Stimulated activated CD4-positive, alpha-beta T cell treated with anti-CD3 and anti-CD28 coated beads, Interleukin-15, amount 100 ng/mL, for 48 hours (primary cell): ENCODE measurements at places on chromosomes 5 and 9.
A peak's percentile ranks its signal among the peaks of the same experiment; 100 is the strongest.

GRCh38 chr5:145925803-145926202 lies 10.6 kb upstream of the SH3RF2 start:
- no peak for DNase-seq

GRCh38 chr5:175377816-175378215 lies 66.2 kb downstream of the DRD1 start:
- DNase-seq = no peak

DNA sequence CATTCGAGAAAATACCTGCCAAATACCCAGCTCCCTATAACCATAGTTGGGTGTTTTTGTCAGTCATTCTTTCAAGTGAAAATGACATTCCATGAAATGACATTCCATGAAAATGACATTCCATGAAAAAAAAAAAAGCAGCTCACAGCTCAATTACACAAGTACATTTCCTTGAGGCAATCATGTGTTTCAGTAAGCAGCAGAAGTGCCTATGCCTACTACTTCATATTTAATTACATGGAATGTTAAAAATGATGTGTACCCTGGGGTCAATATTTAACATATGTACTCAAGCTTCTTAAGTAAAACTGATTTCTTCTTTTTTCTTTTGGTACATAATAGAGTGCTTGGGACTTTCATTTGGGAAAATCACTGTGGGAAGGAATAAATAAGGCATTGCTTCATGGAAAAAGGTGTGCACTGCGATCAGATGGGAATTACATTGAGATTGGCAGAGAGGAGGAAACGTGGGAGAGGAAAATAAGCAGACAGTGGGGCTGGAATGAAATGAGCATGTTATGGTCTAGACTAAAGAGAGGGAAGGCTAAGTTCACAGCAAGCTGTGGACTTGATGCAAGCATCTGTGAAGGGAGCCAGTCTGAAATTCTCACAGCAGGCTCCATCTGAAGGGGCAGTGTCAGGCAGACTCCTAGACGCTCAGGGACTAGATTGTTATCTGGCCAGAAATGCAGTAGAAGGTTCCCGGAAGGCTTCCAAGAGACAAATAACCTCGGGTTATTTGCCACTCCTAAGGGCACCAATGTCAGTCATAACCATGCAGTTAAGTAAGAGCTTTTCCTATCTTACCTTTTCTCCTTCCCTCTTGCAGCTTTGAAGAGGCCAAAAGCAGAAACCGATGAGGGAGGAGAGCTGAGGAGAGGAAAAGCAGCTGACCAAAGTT lies 15.2 kb upstream of the SPATA9 start:
- DNase-seq = no peak

DNA sequence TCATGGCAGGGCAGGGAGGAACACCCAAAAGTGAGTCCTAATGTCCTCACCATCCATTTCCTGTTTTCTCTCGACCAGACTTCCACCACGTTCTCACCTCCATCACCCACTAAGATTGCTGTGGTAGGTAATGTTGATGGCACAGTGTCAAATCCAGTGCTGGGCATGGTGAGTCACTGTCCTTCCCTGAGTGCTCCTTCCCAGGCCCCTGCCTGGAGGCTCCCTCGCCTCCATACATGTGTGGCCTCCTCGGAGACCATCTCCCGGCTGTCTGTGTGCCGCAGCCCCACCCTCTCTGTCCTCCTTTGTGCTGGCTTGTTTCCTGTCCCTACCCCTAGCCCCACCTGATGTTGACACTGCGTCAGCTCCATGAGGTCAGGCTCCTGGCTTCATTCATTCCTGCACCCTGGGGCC lies 177.5 kb downstream of the SYK start:
- DNase-seq = no peak

DNA sequence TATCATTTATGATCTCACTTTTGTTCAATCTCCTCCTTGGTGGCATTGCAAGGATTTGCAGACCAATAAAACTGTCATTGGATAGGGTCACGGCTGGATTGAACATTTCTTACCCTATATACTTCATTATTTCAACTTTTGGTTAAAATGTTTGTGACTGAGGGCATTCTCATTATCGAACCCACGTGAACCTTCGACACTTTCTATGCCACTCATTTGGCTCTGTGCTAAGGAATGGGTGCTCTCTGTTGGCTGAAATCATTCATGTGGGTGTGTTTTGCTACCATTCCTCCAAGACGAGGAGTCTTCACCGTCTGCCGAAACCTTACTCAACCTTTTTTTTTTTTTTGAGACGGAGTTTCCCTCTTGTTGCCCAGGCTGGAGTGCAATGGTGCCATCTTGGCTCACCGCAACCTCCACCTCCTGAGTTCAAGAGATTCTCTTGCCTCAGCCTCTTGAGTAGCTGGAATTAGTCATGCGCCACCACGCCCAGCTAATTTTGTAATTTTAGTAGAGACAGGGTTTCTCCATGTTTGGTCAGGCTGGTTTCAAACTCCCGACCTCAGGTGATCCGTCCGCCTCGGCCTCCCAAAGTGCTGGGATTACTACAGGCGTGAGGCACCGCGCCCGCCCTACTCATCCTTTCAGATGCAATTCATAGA lies 62.5 kb downstream of the CSNK1A1 start:
- no peak for DNase-seq

- no peak for DNase-seq
Measured at GRCh38 chr5:170732685-170733084, 50.8 kb upstream of the GABRP start.

- no peak for DNase-seq
Measured at GRCh38 chr9:94654165-94654894, 15.0 kb upstream of the FBP1 start.

DNA sequence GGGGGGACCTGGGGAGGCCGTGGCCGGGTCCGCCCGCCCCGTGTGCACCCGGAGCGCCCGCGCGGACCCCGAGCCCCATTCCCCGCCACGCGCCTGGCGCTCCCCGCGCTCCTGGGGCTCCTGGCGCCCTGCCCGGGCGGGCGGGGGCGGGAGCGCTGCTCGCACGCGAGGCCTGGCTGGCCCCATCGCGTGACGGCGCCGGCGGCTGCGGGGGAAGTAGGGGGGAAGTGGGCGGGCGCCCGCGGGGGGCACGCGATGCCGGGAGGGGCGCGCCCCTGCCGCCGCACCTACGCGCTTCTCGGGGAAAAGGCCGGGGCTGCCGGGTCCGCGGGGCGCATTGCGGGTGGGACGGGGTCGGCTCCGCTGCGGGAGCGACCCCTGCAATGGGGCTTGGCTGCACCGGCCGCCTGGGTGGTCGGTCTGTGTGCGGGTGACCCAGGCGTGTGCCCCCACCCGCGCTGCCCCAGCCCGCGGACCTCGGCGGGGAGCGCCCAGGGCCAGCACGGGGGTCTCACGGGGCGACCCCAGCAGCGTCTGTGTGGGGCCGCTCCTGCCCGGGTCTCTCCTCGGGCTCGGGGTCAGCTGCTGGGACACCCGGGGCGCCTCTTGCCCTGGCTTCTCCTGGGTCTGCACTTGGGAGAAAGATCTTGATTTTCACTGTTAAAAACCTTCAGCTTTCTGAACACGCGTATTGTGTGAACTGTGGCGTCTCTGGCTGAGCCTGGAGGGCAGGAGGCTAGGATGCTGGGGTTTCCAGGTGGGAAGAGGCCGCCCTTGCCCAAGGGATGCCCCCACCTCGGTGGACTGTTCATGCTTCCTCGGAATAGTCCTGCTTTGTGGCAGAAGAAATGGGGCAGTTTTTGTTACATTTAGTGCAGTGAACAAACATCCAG lies 52.4 kb downstream of the AHRR start:
- peak; percentile 72 for DNase-seq

DNA sequence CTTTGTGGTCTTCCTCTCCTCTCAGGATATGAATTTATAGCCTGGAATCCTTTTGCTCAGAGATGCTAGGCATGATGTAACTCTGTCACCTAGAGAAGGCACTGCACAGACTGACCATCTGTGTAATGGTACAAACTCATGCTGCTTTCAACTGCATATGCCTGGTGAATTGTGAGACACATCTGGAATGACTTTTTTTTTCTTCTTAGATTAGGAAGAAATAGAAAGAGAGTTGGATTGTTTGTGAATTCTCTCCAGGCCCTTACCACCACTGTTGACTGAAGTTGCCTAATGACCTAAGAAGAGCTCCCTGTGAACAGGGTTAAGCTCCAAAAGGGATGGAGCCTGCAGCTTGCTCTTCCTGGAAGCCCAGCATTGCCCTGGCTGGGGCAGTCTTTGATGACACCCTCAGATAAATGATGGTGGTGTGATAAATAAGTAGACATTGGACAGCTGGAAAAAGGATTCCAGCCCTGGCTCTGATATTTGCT lies 47.8 kb upstream of the TRIM32 start:
- DNase-seq = no peak

GRCh38 chr9:23545728-23546127 lies 280.3 kb downstream of the ELAVL2 start:
- DNase-seq = no peak

GRCh38 chr5:128020012-128020411 lies 63.6 kb upstream of the SLC12A2 start:
- DNase-seq = no peak

DNA sequence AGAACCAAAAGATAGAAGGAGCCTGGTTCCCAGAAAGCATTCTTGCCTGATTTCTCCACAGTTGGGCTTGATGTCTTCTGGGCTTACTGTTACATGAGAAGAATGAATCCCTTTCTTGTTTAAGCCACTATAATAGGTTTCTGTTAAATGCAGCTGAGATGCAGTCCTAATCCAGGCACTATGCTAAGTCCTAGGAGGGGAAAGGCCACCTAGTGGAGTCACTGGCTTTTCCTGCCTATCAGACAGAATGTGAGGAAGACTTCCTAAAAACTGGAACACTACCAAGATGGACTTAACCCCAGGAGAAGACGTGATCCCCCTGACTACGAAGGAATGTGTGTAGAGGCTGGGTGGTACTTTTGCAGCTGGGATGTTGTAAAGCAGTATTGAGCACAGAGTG lies 34.3 kb upstream of the FSD1L start:
- DNase-seq = no peak

- DNase-seq = no peak
Measured at GRCh38 chr9:133044661-133045060, 13.9 kb downstream of the GTF3C5 start.

GRCh38 chr9:129361196-129361595 lies 183.1 kb upstream of the IER5L start:
- no peak for DNase-seq

- DNase-seq = no peak
Measured at GRCh38 chr5:887947-888637, 4.5 kb downstream of the BRD9 start.

- DNase-seq = no peak
Measured at GRCh38 chr9:74948937-74949336, 3.8 kb downstream of the C9orf40 start.

DNA sequence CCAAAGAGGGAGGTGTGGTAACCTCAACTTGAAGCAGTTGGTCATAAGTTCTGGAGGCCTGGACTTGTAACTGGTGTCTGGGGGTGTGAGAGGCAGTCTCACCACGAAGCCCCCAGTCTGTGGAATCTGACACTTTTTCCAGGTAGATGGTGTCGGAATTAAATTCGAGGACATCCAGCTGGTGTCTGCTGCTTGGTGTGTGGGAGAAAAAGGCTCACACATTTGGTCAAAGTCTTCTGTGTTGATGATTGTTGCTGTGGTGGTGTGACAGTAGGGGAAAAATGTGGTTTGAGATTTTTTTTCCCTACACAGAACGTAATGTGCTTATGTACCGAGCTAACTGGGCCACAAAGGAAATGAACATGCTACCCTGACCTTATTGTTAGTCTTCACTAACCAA lies 251.9 kb downstream of the MAT2B start:
- DNase-seq = no peak

DNA sequence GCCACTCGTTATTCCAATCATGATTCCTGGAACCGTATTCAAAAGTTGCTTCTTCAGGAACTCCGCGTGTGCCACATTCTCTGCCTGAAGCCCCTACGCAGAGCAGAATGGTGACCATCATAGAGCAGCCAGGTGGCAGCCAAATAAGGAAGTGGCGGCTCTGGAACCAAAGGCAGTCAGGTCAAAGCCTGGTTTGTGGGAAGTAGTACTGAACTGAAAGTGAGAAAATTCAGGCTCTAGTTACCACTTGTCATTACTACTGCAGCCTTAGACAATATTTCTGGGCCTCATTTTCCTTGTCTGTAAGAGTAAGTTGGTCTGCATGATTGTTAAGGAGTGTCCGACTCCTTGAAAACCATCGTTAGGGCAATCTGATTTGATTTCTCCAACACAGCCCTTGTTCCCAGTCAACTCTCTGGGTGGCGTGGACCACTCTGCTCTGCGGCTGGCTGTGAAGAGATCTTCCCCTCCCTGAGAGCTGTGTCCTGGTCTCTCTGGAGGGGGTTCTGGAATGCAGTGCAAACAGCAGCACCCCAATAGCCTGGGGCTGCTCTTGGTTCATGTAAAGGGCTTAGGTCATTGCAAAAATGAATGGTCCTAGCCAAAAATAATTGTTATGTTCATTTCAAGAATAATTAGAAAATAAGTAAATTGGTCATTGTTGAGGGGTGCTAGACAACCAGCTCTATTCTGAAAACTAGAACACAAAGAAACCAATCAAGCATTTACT lies 102.4 kb downstream of the MED27 start:
- DNase-seq = no peak

DNA sequence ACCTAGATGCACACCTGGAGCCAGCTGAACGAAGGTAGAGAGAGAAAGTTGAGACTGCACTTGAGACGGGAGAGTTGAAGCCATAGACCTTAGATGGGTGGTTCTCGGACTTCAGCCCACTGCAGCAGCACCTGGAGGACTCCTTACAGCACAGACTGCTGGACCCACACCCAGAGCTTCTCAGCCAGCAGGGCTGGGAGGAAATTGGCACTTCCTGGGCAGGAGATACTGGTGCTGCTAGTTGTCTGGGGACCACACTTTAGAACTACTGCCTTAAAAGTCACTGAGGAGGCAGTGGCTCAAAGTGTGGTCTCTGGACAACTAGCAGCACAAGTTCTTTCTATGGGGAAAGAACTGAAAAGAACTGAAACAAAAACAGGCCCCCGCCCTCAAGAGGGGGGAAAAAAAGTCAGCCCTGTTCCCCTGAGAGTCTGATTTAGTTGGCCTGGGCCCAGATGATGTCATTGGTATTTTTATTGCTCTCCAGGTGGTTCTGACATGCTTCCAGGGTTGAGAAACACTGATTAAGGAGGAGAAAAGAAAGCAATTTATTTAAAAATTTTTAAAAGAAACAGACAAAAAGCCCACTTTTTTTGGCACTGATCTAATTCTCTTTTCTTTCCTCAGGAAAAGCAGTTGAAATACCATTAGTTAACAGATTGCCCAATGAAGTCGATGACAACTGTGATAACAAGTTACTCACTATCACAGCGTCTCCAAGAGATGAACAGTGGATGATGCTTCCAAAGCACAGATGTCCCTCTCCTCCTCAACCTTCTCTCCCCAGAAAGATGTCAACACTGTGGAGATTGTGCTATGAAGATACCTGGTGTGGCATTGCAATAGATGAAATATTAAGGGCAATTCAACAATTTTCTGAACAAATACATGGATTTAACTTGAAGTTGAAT lies 73.6 kb upstream of the ADAMTS16 start:
- no peak for DNase-seq

- DNase-seq = no peak
Measured at GRCh38 chr5:144162686-144163085, 7.8 kb downstream of the YIPF5 start.
